ENCODE measurements at places on chromosomes 12 and 14.

- H3K4me3 ChIP-seq: peak overlapping the region; percentile 67
- peaks cover 3% of the 10 kb centered on the region for H3K36me3 ChIP-seq
- peak overlapping the region; percentile 86 for H3K27ac ChIP-seq
- no peaks in the 10 kb centered on the region for H3K27me3 ChIP-seq
These were observed 6.2 kb downstream of the MAP3K12 start for GRCh38 chr12:53492830-53493609.

- H3K27ac ChIP-seq: peak overlapping the region; percentile 72
- peaks cover 55% of the 10 kb centered on the region for H3K4me1 ChIP-seq
- no peaks in the 10 kb centered on the region for H3K27me3 ChIP-seq
- H3K4me3 ChIP-seq: no peak overlapping the region
- no peak for DNase-seq
- H3K36me3 ChIP-seq: peaks cover 42% of the 10 kb centered on the region
These were observed 9.0 kb downstream of the DYNC1H1 start for GRCh38 chr14:101973356-101973755.

DNA sequence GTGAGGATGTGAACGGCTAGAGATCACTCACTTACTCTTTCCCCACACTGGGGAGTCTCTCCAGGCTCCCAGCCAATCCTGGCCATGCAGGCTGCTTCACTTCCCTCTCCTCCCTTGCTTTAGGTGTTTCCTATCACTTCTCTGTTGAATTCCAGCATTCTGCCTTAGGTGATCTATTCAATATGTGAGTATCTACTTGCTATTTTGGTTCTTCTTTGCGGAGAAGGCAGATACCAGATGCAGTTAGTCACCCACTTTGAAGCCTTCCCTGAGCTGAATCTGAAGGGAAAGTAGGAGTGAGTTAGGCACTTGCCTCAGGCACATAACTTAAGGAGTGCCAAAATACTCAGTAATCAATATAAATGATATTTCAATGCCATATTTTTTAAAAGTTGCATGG is 36.0 kb upstream of the FAR2 start:
- H3K36me3 ChIP-seq: no peaks in the 10 kb centered on the region
- H3K4me3 ChIP-seq: no peak overlapping the region
- H3K27me3 ChIP-seq: no peaks in the 10 kb centered on the region
- no peaks in the 10 kb centered on the region for H3K4me1 ChIP-seq
- no peak for DNase-seq
- no peak overlapping the region for H3K27ac ChIP-seq

- no peaks in the 10 kb centered on the region for H3K4me1 ChIP-seq
- H3K36me3 ChIP-seq: no peaks in the 10 kb centered on the region
- H3K27me3 ChIP-seq: no peaks in the 10 kb centered on the region
- no peak for DNase-seq
These were observed 63.3 kb upstream of the HSPB8 start for GRCh38 chr12:119115296-119115905.

GRCh38 chr12:88241862-88242570 is 99.9 kb downstream of the TMTC3 start:
- H3K4me3 ChIP-seq: no peak overlapping the region
- H3K27me3 ChIP-seq: no peaks in the 10 kb centered on the region
- DNase-seq: no peak
- H3K36me3 ChIP-seq: no peaks in the 10 kb centered on the region
- H3K27ac ChIP-seq: peak overlapping the region; percentile 57

DNA sequence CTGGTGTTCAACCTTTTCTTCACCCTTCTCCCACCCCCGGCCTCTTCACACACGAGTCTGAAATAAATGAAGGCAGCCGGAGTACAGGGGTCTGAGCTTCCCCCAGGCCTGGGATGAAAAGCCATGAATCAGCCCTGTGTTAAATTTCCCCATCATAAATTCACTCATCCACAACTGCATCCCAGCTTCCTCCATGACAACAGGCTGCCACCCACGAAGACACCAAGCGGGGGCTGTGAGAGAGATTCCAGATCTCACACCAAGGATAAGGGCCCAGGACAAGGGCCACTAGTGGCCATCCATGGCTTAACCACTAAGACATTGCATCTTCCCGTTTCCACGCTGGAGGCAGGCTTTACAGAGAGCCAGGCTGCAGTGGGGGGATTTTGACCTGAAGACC is 93.9 kb upstream of the NCOR2 start:
- H3K4me1 ChIP-seq: peaks cover 4% of the 10 kb centered on the region
- no peak for DNase-seq
- H3K27ac ChIP-seq: no peak overlapping the region
- H3K4me3 ChIP-seq: no peak overlapping the region
- no peaks in the 10 kb centered on the region for H3K27me3 ChIP-seq
- H3K36me3 ChIP-seq: no peaks in the 10 kb centered on the region

DNA sequence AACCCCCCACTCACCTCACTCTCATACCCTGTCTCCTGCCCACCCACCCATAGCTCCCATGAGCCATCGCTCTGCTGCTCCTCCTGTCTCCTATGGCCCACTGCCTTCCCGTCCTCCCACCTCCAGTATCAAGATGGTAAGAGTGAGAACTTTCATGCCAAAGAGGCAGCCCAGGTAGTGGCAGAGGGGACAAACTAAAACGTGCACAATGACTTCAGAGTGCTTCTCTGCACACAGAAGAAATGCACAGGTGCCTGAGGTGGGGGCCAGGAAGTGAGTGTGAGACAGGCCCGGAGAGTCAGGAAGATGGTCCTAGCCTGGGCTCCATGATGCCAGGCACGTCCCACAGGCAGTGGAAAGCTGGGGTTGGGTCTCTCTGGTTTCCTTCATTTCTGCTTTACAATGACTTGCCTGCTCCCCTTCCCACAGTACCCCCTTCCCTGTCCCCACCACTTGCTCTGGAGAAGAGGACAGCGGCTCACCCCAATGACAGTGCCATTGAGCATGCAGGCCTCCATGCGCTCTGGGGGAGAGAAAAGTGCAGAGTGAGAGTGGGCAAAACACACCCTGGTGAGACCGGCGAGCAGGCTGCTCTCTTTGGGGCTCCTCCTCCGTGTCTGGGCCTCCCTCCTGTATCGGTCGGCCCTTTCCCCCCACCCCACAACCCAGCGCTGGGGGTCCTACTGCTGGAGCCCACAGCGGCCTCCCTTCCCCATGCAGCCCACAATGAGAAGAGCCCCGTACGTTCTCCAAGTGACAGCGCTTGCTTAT is 22.8 kb upstream of the ANO2 start:
- H3K27ac ChIP-seq: no peak overlapping the region
- no peak overlapping the region for H3K4me3 ChIP-seq
- peak; percentile 92 for DNase-seq
- H3K36me3 ChIP-seq: peaks cover 12% of the 10 kb centered on the region
- no peaks in the 10 kb centered on the region for H3K4me1 ChIP-seq

GRCh38 chr12:55974308-55974730 is 441 bp downstream of the RAB5B start:
- H3K4me3 ChIP-seq: peak overlapping the region; percentile 74
- H3K27ac ChIP-seq: peak overlapping the region; percentile 98

DNA sequence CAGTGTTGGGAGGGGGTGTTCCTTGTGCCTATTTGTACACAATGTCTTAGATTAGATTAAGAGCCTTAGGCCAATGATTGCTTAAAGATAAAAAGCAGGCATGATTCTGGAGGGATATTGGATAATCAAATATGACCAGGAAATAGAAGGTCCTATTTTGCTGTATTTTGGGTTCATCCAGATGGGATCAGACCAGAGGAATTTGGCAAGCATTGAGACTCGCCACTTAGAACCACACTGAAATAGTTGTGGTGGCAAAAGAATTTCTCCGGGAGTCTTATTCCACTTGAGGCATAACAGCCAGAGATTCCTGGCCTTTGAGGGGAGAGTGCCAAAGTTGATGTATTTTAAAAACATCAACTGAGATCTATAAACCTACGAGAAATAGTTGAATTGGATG is 327.2 kb downstream of the RAD51B start:
- peaks cover 58% of the 10 kb centered on the region for H3K4me1 ChIP-seq
- H3K27me3 ChIP-seq: no peaks in the 10 kb centered on the region
- DNase-seq: no peak
- no peaks in the 10 kb centered on the region for H3K36me3 ChIP-seq
- peak overlapping the region; percentile 82 for H3K27ac ChIP-seq
- H3K4me3 ChIP-seq: no peak overlapping the region

DNA sequence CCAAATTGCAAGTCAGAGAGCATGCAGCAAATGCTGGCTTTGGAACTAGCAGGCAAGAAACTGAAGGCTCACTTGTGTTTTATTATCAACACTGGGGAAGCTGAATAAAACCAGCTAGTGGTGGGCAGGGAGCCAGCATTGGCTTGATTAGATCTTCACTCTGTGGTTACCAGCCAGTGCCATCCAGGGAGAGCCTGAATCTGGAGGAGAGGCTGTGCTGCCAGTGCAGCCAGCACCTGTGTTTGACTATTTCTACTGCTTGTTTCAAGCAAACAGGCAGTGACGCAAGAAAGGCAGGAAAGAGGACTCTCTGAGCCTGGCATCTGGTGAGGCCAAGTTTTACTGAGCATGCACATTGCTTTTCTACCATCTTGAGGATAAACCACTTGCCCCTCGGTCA is 247.0 kb downstream of the PHLDA1 start:
- H3K36me3 ChIP-seq: no peaks in the 10 kb centered on the region
- H3K27me3 ChIP-seq: no peaks in the 10 kb centered on the region
- H3K27ac ChIP-seq: no peak overlapping the region
- DNase-seq: no peak
- no peak overlapping the region for H3K4me3 ChIP-seq

DNA sequence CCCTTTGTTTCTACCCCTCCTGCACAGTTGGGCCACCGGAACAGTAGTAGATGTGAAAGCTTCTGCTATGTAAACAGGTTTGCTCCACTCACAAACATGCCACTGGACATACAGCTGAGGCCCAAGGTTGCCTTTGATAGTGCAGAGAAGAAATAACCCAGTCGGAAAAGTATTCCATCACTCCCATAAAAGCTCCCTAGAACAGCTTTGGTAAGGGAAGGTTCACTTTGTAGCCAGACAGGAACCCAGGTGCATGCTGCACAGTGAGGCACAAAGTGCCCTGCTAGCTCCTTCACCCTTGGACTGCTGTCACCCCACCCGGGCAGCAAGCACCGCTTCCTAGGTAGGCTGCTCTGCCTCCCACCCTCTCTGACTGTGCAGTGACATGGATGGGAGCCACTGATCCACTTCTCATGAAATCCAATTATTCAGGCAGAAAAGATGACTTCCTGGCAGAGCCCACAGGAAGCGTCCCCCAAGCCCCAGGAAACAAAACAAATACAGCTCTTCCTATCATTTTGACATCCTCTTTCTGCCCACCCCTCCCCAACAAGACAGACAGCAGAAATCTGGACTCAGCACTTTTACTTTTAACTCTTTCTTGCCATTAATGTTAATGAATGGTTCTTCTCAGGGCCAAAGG is 100.2 kb downstream of the SRGAP1 start:
- H3K27me3 ChIP-seq: no peaks in the 10 kb centered on the region
- peaks cover 9% of the 10 kb centered on the region for H3K4me1 ChIP-seq
- no peaks in the 10 kb centered on the region for H3K36me3 ChIP-seq
- H3K27ac ChIP-seq: no peak overlapping the region
- no peak overlapping the region for H3K4me3 ChIP-seq

GRCh38 chr12:110007881-110008280 is 8.7 kb downstream of the ANKRD13A start:
- H3K27me3 ChIP-seq: no peaks in the 10 kb centered on the region
- DNase-seq: no peak
- no peaks in the 10 kb centered on the region for H3K36me3 ChIP-seq
- H3K4me3 ChIP-seq: no peak overlapping the region
- H3K4me1 ChIP-seq: peaks cover 29% of the 10 kb centered on the region
- no peak overlapping the region for H3K27ac ChIP-seq

- no peak overlapping the region for H3K27ac ChIP-seq
- H3K4me1 ChIP-seq: peaks cover 44% of the 10 kb centered on the region
- H3K27me3 ChIP-seq: no peaks in the 10 kb centered on the region
- H3K36me3 ChIP-seq: no peaks in the 10 kb centered on the region
These were observed 185.1 kb downstream of the AKAP6 start for GRCh38 chr14:32514236-32514635.

- peaks cover under 1% of the 10 kb centered on the region for H3K27me3 ChIP-seq
- H3K27ac ChIP-seq: no peak overlapping the region
- no peaks in the 10 kb centered on the region for H3K4me1 ChIP-seq
- no peak for DNase-seq
These were observed 31.3 kb upstream of the LALBA start for GRCh38 chr12:48601013-48601756.

GRCh38 chr12:49673446-49674317 is 33.5 kb downstream of the FMNL3 start:
- H3K27ac ChIP-seq: peak overlapping the region; percentile 85
- peak overlapping the region; percentile 2 for H3K4me3 ChIP-seq
- DNase-seq: peak; percentile 95
- no peaks in the 10 kb centered on the region for H3K27me3 ChIP-seq

DNA sequence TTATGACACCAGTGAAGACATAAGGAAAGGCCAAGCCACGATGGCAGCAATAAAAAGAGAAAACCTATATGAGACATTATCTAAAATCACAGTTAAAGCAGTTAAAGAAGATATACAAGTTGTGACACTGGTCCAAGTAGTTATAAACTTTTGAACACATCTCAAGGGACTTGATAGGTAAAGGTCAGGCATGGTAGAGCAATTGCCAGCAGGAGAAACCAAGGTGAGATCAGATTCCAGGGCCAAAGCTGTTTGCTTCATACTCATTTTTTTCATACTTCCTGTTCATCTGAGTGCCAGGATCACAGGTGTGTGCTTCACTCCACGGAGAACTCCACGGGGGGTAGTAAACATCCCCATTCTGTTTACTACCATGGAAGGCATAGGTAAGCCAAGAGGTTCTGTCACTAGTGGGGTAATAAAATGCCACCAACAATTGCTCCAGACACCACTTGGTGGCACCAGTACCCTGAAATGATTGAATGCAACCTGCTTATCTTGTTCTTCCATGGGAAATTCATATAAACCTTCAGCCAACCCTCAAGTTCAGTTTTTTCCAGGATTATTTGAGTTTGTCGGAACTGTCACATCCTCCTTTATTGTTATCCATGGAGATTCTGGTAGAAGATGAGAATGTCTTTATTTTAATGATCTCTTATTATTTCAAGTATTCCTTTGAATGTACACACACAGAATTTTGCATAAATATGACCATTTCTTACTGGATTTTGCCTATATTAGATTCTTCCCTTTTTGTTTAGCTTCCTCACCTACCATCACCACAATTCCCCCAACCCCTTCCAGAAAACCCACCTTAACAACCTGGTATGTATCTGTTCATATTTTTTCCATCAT is 59.2 kb upstream of the TSPAN8 start:
- DNase-seq: no peak
- no peak overlapping the region for H3K4me3 ChIP-seq
- no peaks in the 10 kb centered on the region for H3K36me3 ChIP-seq
- H3K27ac ChIP-seq: no peak overlapping the region
- H3K4me1 ChIP-seq: no peaks in the 10 kb centered on the region
- H3K27me3 ChIP-seq: no peaks in the 10 kb centered on the region

GRCh38 chr12:48296586-48297282 is 54.0 kb downstream of the ZNF641 start:
- H3K27ac ChIP-seq: peak overlapping the region; percentile 40
- H3K27me3 ChIP-seq: no peaks in the 10 kb centered on the region
- H3K36me3 ChIP-seq: no peaks in the 10 kb centered on the region
- peak; percentile 93 for DNase-seq

- H3K36me3 ChIP-seq: no peaks in the 10 kb centered on the region
- peaks cover 7% of the 10 kb centered on the region for H3K4me1 ChIP-seq
- no peak overlapping the region for H3K27ac ChIP-seq
- H3K4me3 ChIP-seq: no peak overlapping the region
- DNase-seq: no peak
These were observed 84.0 kb downstream of the LRRC9 start for GRCh38 chr14:60003991-60004390.
